Tibial nerve (tissue), 4 donors: ENCODE measurements at places on chromosomes 1 and 21. TPM values are rescaled to one million over a fixed set of nuclear protein-coding genes. Genes with fewer than 3 reads are reported as not detected.

- H3K4me3 ChIP-seq: no peak overlapping the region
- no peaks in the 10 kb centered on the region for H3K27me3 ChIP-seq
- no peaks in the 10 kb centered on the region for H3K36me3 ChIP-seq
- H3K4me1 ChIP-seq: no peaks in the 10 kb centered on the region
These were observed 18.3 kb downstream of the HOOK1 start for GRCh38 chr1:59833022-59833421.

GRCh38 chr1:203680765-203681164 lies 54.1 kb downstream of the ATP2B4 start:
- peaks cover 34% of the 10 kb centered on the region for H3K36me3 ChIP-seq
- peaks cover 31% of the 10 kb centered on the region for H3K4me1 ChIP-seq
- H3K4me3 ChIP-seq: no peak overlapping the region
- H3K27me3 ChIP-seq: no peaks in the 10 kb centered on the region
- no peak for DNase-seq

ANKRD45 gene
- not detected for total RNA-seq

- no peaks in the 10 kb centered on the region for H3K36me3 ChIP-seq
- DNase-seq: no peak
- no peak overlapping the region for H3K4me3 ChIP-seq
- H3K27me3 ChIP-seq: no peaks in the 10 kb centered on the region
These were observed 35.9 kb upstream of the ZNF644 start for GRCh38 chr1:91057784-91058183.

RPE65 gene
- total RNA-seq: not detected

DNA sequence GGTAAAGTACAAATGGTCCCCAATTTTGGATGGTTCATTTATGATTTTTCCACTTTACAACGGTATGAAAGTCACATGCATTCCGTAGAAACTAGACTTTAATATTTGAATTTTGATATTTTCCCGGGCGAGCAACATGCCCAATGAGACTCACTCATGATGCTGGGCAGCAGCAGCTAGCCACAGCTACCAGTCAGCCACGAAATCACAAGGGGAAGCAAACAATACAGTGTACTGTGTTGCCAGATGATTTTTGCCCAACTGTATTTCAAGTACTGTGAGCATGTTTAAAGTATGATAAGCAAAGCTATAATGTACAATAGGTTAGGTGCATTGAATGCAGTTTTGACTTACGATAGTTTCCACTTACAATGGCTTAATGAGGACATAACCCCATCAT lies 266.8 kb downstream of the VAV3 start:
- H3K27me3 ChIP-seq: no peaks in the 10 kb centered on the region
- no peaks in the 10 kb centered on the region for H3K4me1 ChIP-seq
- H3K27ac ChIP-seq: no peak overlapping the region
- DNase-seq: no peak

GRCh38 chr1:13965770-13966398 lies 265.9 kb downstream of the PRDM2 start:
- H3K27me3 ChIP-seq: no peaks in the 10 kb centered on the region
- no peak overlapping the region for H3K27ac ChIP-seq
- DNase-seq: no peak
- H3K36me3 ChIP-seq: no peaks in the 10 kb centered on the region
- H3K4me1 ChIP-seq: no peaks in the 10 kb centered on the region

- no peaks in the 10 kb centered on the region for H3K27me3 ChIP-seq
- H3K4me3 ChIP-seq: no peak overlapping the region
- H3K27ac ChIP-seq: no peak overlapping the region
- peaks cover 36% of the 10 kb centered on the region for H3K4me1 ChIP-seq
- H3K36me3 ChIP-seq: peaks cover 14% of the 10 kb centered on the region
- no peak for DNase-seq
These were observed 1.6 kb downstream of the COG2 start for GRCh38 chr1:230643908-230644307.

IPO9 gene
- 16.7 TPM for total RNA-seq

- H3K4me3 ChIP-seq: no peak overlapping the region
- no peak overlapping the region for H3K27ac ChIP-seq
- H3K36me3 ChIP-seq: no peaks in the 10 kb centered on the region
- no peak for DNase-seq
- H3K4me1 ChIP-seq: no peaks in the 10 kb centered on the region
These were observed 116.3 kb upstream of the CACYBP start for GRCh38 chr1:174883409-174883808.

RTCA gene
- 21.9 TPM for total RNA-seq

- H3K36me3 ChIP-seq: no peaks in the 10 kb centered on the region
- no peak overlapping the region for H3K27ac ChIP-seq
- DNase-seq: no peak
- no peaks in the 10 kb centered on the region for H3K4me1 ChIP-seq
- H3K4me3 ChIP-seq: no peak overlapping the region
These were observed 59.4 kb upstream of the USH2A start for GRCh38 chr1:216482620-216483019.

DNA sequence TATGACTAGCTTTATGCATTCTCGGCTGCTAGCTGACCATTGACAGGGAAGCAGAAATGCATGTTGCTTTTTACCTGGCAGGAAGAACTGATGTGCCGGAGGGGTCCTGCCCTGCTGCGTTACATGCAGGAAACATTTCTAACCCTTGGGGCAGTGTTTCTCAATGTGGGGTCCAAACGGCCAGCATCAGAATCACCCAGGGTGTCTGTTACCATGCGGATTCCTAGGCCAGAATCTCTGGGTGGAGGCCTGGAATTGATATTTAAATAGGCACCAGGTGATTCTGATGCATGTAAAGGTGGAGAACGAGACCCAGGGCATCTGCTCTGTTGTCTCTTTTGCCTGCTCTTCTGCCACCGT lies 182.7 kb downstream of the PCP4 start:
- H3K36me3 ChIP-seq: no peaks in the 10 kb centered on the region
- H3K27ac ChIP-seq: no peak overlapping the region
- no peaks in the 10 kb centered on the region for H3K4me1 ChIP-seq
- no peaks in the 10 kb centered on the region for H3K27me3 ChIP-seq

SAMSN1 gene
- total RNA-seq: 10.8 TPM

ELAPOR1 gene
- total RNA-seq: 0.44 TPM

GRCh38 chr1:235105051-235106043 lies 23.3 kb downstream of the TOMM20 start:
- H3K27me3 ChIP-seq: no peaks in the 10 kb centered on the region
- H3K4me1 ChIP-seq: no peaks in the 10 kb centered on the region
- peak overlapping the region; percentile 11 for H3K4me3 ChIP-seq
- H3K27ac ChIP-seq: peak overlapping the region; percentile 72

KCNE1 gene
- total RNA-seq: 2.5 TPM

MLLT11 gene
- 2.1 TPM for total RNA-seq

DNA sequence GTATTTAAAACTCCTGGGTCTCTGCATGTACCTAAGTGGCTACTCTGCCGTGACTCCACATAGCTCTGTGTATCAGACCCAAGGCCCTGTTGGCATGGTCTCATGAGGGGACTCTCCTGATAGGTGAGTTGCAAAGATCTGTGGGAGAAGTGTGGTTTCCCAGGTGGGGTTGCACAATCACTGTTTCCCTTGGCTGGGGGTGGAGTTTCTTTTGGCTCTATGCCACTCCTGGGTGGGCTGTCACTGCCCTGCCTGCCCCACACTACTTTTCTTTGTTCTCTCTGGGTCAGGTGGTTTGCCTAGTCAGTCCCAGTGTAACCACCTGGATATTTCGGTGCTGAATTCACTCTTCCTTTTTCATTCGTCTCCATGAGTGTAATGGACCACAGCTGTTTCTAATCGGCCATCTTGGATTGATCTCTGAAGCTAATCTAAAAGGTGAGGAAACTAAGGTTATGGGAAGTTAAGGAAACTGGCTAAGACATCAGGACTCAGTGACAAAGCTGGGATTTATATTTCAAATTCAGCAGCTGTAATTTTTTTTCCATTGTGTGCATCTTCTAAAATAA lies 97.1 kb upstream of the CACYBP start:
- DNase-seq: no peak
- H3K27me3 ChIP-seq: no peaks in the 10 kb centered on the region
- H3K4me3 ChIP-seq: no peak overlapping the region
- no peaks in the 10 kb centered on the region for H3K4me1 ChIP-seq

GRCh38 chr1:59804301-59804700 lies 10.4 kb upstream of the HOOK1 start:
- H3K36me3 ChIP-seq: no peaks in the 10 kb centered on the region
- H3K27ac ChIP-seq: no peak overlapping the region
- no peak for DNase-seq
- no peaks in the 10 kb centered on the region for H3K4me1 ChIP-seq
- no peaks in the 10 kb centered on the region for H3K27me3 ChIP-seq

NR5A2 gene
- 4.2 TPM for total RNA-seq

DNA sequence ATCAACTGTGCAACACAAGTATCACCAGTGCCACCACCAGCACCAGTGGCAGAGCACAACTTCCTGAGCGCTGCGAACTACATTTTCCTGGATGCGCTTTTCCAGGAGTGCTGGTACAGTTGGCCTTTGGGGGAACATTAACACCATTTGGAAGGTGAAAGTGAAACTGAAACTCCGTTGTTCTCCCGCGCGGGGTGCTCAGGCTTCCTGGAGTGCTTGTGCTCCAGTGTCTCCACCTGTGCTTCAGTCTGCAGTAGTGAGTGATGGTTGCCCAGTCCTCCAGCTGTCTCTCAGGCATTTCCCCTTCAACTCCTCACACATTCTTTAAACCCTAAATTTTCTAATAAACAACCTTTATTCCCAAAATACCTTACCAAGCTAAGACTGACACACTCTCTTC lies 187.8 kb downstream of the LRRIQ3 start:
- no peak overlapping the region for H3K4me3 ChIP-seq
- H3K36me3 ChIP-seq: no peaks in the 10 kb centered on the region
- no peaks in the 10 kb centered on the region for H3K27me3 ChIP-seq
- DNase-seq: no peak
- H3K4me1 ChIP-seq: no peaks in the 10 kb centered on the region

DNA sequence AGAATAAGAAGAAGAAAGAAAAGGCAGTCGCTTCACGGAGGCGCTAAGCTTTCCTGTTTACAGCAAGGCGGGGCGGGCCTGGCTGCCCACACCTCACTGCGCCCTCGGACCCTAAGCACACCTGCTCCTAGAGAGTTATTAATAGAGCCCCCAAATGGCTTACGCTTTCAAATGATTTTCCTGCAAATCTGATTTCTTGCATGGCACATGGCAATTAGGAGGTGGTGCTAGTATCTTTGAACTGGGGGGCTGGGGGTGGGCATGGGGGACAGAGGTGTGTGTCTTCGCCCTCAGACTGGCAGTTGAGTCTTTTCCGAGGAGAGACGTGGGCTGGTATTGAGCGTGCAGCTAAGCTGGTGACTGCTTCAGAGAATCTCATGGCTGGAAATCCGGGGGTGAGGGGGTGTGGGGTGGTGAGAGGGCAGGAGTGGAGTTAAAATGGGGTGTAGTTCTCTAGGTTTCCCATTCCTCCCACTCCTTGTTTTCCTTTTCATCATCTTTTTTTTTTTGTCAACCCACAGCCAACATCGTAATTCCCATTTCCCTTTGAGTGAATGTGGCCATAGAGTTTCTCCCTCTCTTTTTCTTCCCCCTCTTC lies 1.3 kb downstream of the S1PR1 start:
- no peaks in the 10 kb centered on the region for H3K36me3 ChIP-seq
- H3K27ac ChIP-seq: no peak overlapping the region
- H3K4me1 ChIP-seq: no peaks in the 10 kb centered on the region
- H3K27me3 ChIP-seq: no peaks in the 10 kb centered on the region
- no peak for DNase-seq
- peak overlapping the region; percentile 40 for H3K4me3 ChIP-seq

C1orf105 gene
- total RNA-seq: not detected

LCE2A gene
- not detected for total RNA-seq

LAD1 gene
- total RNA-seq: not detected

DNA sequence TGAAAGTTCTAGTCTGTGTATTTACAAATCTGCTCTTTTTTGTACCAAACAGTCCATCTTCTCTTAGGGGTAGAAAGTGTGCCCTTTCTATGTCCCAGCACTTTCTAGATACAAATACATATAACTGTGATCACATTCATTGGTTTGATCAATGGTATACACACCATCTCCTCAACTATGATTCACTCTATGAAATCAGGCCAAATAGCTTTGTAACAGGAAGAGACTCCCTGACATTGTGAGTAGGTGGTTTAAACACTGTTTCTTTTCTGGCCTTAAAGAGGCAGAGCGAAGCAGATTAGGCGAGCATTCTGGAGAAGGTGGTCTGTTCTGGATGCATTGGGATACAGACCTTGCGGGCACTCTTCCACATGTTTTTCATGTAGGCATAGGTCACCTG lies 39.3 kb upstream of the EXOSC10 start:
- H3K4me3 ChIP-seq: no peak overlapping the region
- H3K27me3 ChIP-seq: no peaks in the 10 kb centered on the region
- H3K4me1 ChIP-seq: peaks cover 34% of the 10 kb centered on the region
- no peak for DNase-seq
- peak overlapping the region; percentile 67 for H3K27ac ChIP-seq

G0S2 gene
- 1,224 TPM for total RNA-seq

ATP1A2 gene
- total RNA-seq: 197 TPM

DNA sequence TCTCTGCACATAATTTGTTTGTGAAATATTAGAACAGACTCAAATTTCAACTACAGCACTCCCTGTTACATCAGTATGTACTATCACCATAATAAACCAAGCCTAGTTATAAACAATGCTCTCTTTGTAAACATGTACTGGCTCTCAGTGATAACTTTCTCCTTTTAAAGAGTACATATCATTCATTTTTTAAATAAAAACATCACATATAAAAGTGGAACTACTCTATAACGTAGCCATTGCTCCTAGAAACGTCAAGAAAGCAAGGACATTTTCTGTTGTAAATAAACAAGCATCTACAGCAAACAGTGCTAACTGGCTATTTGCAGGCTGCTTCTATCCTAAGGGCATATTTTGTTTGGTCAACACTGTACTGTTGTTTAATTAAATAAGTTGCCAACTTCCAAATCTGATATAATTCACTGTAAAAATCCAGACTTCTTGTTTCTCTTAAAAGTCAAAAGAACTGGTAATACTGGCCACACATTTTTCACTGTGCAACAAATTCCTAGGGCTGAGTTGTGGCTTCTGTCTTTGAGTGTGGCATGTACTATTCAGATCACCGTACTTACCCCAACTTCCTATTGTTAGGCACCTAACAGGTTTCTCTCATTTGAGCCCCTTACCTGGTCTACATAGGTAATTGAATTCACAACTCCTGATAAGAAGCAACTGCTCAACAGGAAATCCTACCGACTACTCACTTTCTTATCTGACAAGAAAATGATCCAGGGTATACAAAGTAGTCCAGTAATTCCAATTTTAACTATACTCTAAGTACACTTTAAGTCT lies 111.9 kb downstream of the DENND1B start:
- no peaks in the 10 kb centered on the region for H3K4me1 ChIP-seq
- no peak for DNase-seq
- no peaks in the 10 kb centered on the region for H3K36me3 ChIP-seq
- no peak overlapping the region for H3K4me3 ChIP-seq

GRCh38 chr1:205597691-205598314 lies 34.0 kb downstream of the ELK4 start:
- H3K4me1 ChIP-seq: peaks cover 7% of the 10 kb centered on the region
- H3K27me3 ChIP-seq: no peaks in the 10 kb centered on the region
- no peaks in the 10 kb centered on the region for H3K36me3 ChIP-seq

- no peak overlapping the region for H3K27ac ChIP-seq
- H3K4me1 ChIP-seq: no peaks in the 10 kb centered on the region
- H3K36me3 ChIP-seq: peaks cover 63% of the 10 kb centered on the region
- DNase-seq: no peak
These were observed 31.3 kb upstream of the GUCA2A start for GRCh38 chr1:42195841-42196240.
